Stimulated activated CD4-positive, alpha-beta T cell treated with anti-CD3 and anti-CD28 coated beads, TNF-alpha, amount 100 ng/mL, for 24 hours (primary cell): ENCODE measurements at places on chromosomes 16 and 17.

- DNase-seq: no peak
Measured at GRCh38 chr16:60810250-60810649, 1226.0 kb downstream of the CDH8 start.

DNA sequence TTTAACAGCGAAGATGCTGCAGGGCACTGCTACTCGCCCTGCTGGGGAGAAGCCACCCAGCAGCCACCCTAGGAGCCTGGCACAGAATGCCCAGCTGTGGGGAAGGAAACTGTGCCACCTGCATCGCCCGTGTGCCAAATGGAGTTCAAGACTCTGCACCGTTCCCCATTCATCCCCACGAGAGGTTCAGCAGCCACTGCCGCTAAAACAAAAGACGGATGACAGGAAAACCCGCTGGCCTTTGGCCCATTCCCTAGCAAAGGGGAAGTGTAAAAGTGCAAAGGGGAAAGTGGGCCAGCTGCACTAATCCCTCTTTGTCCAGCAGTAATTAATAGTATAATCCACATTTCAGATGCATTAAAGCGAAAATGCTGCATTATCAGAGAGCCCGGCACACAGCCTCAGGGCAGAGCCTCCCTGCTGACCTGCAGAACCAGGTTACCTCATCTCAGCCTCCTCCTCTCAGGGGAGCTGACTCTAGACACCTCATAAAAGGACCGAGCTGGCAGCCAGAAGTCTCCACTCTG, 37.7 kb downstream of the ZFHX3 start:
- no peak for DNase-seq

DNA sequence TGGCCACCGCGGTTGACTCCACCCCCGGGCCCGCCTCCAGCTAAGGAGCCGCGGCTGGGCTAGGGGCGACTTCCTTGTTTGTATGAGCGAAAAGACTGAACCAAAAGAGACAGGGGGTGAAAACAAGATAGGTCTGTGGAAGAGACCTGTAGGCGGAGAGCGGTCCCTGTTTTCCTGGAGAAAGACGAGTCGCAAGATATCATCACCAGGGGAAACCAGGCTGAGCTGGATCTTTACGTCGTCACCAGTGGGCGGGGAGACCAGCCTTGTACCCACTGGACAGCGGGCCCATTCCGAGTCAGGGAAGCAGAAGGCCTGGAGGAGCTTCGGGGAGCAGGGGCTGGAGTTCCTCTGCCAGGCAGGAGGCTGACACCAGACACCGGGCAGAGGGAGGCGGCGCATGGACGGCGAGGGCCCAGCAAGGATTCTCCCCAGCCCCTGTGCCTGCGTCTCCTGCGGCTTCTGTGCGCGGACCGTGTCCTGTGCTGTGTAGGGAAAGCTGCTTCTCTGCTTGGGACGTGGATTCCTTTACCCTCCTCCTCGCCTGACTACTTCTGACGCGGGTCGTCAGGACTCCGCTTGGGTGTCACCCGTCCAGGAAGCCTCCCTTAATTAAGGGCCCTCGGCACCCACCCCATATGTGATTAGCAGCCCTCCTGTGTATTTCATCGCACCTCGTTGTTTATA, 10.3 kb upstream of the ARL4D start:
- peak; percentile 88 for DNase-seq

- no peak for DNase-seq
Measured at GRCh38 chr16:17034477-17035252, 436.1 kb downstream of the XYLT1 start.

DNA sequence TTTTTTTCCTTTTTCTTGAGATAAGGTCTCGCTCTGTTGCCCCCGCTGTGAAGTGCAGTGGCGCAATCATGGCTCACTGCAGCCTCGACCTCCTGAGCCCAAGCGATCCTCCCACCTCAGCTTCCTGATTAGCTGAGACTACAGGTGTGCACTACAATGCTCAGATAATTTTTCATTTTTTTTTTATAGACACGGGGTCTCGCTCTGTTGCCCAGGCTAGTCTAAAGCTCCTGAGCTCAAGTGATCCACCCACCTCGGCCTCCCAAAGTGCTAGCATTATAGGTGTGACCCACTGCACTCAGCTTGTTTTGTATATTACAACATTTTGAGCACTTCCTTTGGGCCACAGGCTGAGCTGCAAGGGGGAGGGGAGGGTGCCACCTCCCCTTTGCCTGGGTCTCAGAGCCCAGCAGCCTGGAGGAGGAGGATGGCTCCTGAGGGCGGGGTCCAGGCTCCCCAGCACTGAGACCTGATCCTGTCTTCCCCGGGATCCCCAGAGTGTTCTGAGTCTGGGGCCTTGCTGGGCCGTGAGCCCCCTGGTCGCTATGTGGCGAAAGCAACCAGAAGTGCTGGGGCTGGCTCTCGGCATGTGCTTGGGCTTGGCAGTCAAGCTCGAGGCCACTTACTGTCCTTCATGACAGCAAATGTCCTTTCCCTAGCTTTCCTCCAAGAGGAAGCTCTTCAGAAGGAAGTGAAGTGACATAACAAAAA, 8.1 kb downstream of the DEF8 start:
- DNase-seq: no peak

DNA sequence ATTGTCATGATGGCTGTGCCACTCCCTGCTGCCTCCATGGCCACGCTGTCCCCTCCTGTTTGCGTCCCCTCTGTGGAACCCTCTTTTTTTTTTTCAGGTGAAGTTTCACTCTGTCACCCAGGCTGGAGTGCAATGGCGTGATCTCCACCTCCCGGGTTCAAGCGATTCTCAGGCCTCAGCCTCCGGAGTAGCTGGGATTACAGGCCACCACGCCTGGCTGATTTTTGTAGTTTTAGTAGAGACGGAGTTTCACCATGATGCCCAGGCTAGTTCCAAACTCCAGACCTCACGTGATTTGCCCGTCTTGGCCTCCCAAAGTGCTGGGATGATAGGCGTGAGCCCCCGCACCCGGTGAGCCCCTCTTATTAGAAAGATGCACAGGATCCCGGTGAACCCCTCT, 11.0 kb upstream of the UBE2I start:
- no peak for DNase-seq

GRCh38 chr16:75228143-75228976, 9.6 kb downstream of the CTRB1 start:
- no peak for DNase-seq

DNA sequence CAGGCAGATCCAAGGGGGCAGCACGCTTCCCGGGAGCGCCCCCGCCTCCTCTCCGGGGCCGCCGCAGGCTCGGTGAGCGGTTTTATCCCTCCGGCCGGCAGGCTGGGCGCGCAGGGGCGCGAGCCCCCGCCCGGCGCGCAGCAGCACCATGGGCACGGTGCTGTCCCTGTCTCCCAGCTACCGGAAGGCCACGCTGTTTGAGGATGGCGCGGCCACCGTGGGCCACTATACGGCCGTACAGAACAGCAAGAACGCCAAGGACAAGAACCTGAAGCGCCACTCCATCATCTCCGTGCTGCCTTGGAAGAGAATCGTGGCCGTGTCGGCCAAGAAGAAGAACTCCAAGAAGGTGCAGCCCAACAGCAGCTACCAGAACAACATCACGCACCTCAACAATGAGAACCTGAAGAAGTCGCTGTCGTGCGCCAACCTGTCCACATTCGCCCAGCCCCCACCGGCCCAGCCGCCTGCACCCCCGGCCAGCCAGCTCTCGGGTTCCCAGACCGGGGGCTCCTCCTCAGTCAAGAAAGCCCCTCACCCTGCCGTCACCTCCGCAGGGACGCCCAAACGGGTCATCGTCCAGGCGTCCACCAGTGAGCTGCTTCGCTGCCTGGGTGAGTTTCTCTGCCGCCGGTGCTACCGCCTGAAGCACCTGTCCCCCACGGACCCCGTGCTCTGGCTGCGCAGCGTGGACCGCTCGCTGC, 832 bp downstream of the CDK5R1 start:
- no peak for DNase-seq

GRCh38 chr17:35119370-35120165, at the start of gene RAD51D:
Gene RAD51D, minus strand, starts transcription at chr17:35119860. Its CDS starts 247 bp downstream, at chr17:35119613.
- DNase-seq: peak; percentile 76

GRCh38 chr16:4891097-4891885, 44.0 kb downstream of the UBN1 start:
- DNase-seq: no peak

DNA sequence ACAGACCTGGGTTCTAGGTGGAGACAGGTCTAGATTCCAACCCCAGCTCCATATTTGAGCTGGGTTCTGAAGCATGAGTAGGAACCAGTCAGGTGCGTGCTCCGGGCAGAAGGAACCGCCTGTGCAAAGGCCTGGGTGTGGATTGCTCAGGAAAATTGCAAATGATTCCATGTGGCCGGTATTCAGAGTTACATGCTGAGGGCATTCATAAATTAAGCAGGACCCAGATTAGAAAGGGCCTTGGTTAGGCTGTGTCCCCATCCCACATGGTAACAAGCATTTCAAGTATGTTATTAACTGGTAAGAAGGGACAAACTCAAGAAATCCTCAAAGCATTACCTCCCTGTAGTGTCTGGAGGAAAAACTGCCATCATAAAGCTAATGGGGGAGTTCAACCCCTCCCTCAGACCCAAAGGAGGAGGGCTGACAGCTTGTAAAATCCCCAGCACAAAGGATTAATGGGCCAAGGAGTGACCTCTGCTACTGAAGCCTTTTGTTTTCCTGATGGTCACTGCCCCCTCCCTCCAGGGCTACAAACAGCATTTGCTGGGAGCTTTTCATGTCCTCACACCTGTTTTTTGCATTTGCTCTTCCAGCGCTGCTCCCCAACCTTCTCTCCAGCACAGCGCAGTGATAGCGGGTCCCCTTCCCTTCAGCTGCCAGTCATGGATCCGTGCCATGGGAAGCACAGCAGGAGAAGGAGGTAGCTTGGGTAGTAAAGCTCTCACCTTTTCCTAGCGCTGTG, 218.0 kb downstream of the C16orf95 start:
- DNase-seq: no peak

- DNase-seq: no peak
Measured at GRCh38 chr16:73355981-73356380, 308.1 kb upstream of the ZFHX3 start.

GRCh38 chr16:590188-590814, 435 bp downstream of the RAB40C start:
- DNase-seq: no peak

DNA sequence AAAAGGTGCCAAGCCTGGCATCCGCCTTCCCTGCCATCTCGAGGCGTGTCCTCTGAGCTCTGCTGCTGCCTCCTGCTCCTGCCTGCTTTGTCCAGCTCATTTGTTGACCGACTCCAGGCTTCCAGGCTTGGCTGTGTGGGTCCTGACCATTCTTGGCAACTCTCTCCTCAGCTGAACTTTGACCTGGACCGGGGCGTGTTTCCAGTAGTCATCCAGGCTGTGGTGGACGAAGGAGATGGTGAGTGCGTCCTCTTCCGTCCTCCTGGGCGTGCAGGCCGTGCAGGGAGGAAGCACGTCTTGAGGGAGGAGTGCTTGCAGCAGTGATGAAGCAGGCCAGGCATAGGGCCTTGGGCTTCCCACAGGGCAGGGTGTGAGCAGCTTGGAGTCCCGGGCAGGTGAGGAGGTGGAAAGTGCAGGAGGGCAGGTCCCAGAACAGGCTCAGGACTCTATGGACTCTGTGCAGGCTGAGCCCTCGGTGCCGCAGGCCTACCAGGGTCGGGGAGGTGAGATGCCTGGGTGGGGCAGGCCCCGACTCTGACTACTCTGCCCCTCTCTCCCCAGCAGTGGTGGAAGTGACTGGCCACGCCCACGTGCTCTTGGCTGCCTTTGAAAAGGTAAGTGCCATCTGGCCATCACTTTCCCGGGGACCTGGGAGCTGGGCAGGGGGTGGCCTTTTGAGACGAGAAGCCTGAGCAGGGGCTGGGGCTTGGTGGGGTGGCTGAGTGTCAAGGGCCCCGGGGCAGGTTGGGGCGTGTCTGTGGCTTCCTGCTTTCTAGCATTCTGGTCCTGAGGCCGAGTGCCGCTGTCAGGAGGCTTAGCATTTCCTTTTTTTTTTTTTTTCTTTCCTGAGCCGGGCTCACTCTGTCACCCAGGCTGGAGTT, 28.6 kb upstream of the NUDT16L1 start:
- peak; percentile 48 for DNase-seq

- no peak for DNase-seq
Measured at GRCh38 chr16:4936991-4937781, at the start of gene PPL. Gene PPL, minus strand, starts transcription at chr16:4937148. Its CDS starts 103 bp downstream, at chr16:4937045.

GRCh38 chr17:39361064-39361463, 40.4 kb downstream of the FBXL20 start:
- no peak for DNase-seq

DNA sequence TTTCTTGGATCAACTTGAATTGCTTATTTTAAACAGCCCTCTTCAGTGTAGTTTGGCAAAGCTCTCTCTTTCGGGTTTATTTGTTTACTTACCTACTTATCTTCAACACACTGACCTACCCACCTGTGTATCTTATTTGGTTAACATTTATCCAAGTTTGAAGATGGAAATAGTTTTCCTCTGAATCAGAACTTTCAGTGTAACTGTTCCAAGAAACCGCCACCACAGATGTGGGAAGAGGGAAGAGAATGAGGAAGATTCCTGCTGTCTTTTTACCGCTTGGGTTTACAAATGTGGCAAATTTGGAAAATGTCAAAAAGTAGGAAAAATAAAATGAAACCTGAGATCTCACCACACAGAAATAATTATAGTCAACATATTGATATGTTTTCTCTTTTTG, 115.8 kb downstream of the MSI2 start:
- DNase-seq: no peak

GRCh38 chr17:72424505-72425117, 303.8 kb downstream of the SOX9 start:
- DNase-seq: no peak

- DNase-seq: no peak
Measured at GRCh38 chr17:1322014-1322428, 42.6 kb downstream of the TRARG1 start.

DNA sequence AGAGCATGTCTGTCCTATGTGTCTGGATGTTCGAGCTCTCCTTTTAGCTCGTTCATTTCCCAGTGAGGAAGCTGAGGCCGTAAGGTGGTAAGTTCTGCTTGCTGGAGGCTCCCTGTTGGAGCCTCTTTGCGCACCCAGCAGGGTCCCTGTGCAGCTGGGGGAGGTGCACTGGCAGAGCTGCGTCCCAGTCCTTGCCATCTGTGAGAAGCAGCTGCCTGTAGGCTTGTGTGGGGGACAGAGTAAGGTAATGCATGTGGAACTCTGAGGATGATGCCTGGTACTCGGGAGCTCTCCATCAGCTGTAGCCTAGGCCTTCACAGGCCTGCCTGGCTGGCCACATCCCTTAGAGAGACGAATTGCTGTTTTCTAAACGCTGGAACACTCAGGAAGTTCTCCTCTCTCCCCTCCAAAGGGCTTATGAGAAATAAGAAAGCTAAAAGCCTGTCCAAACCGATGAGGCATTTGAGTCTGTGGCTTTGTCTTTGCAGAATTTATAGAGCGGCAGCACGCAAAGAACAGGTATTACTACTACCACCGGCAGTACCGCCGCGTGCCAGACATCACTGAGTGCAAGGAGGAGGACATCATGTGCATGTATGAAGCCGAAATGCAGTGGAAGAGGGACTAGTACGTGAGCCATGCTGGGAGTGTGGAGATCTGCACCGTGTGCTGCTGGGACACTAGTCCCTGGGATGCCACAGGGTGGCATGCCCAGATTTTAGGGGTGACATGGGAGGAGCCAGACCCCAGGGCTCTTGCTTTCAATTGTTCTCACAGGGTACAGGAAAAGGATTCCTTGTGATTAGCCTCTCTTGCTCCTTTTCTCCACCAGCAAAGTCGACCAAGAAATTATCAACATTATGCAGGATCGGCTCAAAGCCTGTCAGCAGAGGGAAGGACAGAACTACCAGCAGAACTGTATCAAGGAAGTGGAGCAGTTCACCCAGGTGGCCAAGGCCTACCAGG, 1.6 kb downstream of the NDUFB10 start:
- no peak for DNase-seq
